ENCODE measurements at places on chromosomes 7 and 10.

DNA sequence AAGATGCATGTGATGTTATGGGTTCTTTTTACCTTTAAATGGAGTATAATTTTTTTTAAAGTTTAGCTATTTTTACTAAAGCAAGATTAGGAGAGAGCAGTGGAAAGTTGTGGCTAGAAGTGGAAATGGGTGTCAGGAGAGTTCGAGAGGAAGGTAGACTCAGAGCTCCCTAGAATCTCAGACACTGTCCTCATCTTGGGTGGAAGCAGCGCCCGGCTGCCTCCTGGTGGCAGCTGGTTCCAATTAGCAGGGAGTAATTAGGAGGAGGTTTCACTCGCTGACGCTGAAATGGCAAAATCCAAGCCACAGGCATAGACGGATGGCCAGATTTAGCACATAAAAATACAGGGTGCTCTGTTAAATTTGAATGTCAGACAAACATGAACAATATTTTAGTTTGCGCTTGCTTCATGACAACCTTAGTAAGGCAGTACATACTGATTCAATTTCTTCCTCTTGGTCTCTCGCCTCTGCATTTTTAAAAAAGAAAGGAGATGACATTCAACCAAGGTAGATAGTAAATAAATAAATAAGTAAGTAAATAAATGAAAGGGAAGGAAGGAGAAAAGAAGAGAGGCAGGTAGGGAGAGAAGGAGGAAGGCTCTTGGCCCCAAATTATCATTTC is 58.5 kb downstream of the LGI1 start:
- DNase-seq = peak; percentile 56

- no peak for DNase-seq
Observed at GRCh38 chr7:7498856-7499255, 36.8 kb downstream of the COL28A1 start.

GRCh38 chr7:97512441-97513207 is 219.3 kb upstream of the TAC1 start:
- no peak for DNase-seq

DNA sequence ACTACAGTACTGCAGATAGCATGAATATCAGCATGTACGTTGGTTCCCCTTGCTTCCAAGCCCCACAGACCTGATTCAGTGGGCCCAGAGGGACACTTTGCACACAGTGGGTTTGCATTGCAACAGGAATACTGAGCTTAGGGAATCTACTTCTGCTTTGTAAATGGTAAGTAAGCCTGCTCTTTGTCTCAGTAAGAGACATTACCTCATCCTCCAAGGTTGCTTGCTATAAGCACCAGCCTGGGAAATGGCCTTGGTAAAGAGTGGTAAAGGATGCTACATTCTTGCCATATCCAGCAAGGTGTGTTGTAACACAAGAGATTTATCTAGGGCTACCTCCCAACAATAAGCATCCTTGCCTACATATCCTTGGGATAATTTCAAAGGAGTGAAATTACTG is 730.5 kb downstream of the INHBA start:
- no peak for DNase-seq

- no peak for DNase-seq
Observed at GRCh38 chr10:25068152-25069058, 52.0 kb downstream of the THNSL1 start.

DNA sequence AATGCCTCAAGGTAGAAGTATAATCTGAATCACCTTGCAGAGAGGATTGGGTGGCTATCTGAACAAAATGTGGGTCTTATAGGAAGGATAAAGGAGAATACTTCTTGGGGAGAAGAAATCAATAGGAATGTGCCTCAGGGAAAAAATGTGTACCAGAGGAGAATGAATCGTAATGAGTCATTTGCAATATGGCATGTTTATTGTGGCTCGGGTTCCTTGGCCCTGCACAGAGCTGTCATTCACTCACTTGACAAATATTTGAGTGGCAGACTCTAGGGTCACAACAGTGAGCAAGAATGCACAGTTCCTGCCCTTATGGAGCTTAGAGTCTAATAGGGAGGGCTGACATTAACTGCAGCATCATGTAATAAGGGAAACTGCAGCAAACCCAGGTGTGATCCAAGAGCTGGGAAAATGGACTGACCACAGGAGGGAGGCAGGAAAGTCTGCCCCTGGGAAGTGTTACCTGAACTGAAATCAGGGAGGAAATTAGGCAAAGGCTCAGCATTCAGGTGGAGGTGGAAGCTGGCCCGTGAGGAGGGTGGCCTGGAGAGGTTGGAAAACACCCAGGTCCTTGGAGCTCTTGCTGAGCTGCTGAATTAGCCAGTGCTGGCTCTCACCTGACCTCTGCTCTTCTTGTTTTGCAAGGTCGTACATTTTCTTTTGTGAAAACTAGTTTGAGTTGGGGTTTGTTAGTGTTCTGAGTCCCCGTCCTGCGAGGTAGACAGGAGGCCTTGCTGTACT is 203.9 kb downstream of the FRMD4A start:
- no peak for DNase-seq

GRCh38 chr10:105974803-105975456 is 1189.6 kb downstream of the SORCS1 start:
- no peak for DNase-seq

- DNase-seq = no peak
Observed at GRCh38 chr10:12594448-12594944, 245.1 kb downstream of the CAMK1D start.

- no peak for DNase-seq
Observed at GRCh38 chr10:58693919-58694318, 181.2 kb downstream of the BICC1 start.

DNA sequence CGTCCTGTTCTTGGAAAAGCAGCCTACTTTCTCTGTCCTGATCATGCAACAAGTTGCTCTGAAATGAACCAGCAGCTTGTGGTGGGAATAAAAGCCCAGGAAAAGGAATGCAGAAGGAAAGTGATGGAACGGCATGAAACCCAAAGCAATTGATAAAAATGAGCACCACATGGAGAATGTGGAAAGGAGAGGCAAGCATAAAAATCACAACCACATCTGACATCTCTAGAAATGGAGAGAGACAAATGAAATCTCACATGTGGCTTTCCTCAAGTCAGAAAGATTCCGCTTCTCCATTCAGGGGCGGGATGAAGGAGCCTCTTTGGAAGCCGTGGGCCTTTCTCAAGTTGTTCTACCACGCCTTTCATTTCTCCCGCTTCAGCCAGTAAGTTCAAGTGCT is 631.7 kb upstream of the GALNT17 start:
- no peak for DNase-seq

DNA sequence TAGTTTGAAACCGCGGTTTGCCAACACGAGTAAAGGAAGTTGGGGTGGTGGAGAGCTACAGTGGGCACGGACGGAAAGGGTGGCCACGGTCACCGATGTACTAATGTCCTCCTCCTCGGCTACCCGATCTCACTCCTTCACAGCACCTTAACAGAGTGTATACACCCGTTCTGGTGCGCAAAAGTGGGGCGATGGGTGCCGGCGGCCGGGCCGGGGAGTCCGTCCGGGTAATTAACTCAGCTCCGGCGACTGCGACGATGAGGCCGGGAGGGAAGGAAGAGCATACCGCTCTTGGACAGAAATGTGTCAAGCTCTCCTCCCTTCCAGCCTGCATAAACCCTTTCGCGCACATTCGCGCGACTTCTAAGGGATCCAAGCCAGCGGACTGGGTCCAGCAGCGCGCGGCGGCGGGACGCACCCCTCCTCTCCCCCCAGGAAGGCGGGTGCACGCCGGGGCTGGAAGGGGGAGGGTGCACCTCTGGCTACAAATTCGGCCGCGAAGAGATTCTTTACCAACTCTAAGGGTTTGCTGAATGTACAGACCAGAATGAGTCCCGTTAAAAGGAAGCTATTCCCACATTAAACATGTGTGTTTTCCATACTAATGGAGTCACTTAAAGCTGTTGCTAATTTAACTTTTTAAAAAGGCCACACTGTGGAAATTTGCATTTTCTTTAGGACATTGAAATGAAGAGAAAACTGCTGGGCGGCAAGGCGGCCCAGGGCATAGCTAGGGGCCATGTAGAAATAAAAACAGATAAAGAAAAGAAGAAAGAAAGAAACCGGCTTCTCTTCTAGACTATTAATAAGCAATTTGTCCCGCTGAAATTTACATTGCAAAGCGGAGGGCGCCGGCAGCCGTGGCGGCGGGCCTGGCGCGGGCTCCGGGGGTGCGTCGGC is 6.6 kb upstream of the EBF3 start:
- no peak for DNase-seq

GRCh38 chr7:72326811-72327210 is 85.3 kb downstream of the CALN1 start:
- no peak for DNase-seq

DNA sequence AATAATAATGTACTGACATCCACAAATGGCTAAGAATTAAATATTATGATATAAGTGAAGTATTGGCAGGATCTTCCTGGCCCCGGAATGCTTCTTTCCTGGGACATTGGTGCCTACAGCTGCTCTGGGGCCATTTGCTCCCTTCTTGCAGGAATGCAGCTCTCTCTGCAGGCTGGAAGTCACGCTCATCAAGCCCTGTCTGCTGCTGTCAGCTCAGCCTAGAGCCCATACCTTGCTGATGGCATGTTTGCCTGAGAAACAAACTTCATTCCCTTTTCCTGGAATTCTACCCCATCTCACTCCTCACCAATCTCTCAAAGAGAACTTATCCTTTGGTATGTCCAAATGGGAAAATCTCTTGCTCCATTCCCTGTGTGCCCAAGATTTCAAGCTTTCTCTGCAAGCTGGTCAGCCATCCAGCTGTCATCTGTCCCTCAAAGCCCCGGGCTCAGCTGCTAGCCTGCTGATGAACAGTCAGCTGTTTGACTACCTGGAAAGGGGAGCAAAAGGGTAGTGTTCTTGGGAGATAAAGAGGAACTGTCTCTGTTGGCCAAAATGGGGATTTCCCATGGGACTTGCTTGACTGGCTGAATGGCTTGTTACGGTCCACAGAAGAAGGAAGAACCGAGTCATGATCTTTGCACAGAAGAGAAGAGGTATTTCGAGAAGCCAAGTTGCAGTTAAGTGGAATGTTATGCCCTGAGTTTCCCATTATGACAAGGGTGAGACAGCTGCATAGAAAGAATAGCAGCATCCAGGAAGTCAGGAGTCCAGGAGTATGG is 12.0 kb upstream of the RASSF4 start:
- no peak for DNase-seq

- DNase-seq = no peak
Observed at GRCh38 chr10:103750836-103751235, 104.5 kb downstream of the SH3PXD2A start.

- no peak for DNase-seq
Observed at GRCh38 chr7:31416381-31416870, 75.9 kb upstream of the NEUROD6 start.

DNA sequence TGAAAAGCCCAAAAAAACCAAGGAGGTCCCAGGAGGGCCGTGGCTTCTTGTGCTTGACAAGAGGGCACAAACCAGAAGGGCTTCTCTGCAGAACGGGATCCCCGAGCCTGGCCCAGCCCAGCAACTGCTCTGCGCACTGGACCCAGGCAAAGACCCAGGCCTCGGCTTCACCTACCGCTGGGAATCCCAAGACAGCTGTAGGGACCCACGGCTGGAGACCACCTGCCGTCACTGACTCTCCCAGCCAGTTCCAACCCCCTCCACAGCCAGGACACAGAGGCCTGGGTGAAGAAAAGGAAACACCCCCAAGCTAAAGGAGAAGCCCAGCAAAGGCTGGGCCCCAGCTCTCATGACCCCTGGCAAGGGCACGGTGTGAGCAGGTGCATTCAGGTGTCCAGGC is 24.3 kb downstream of the PDGFA start:
- peak; percentile 6 for DNase-seq

DNA sequence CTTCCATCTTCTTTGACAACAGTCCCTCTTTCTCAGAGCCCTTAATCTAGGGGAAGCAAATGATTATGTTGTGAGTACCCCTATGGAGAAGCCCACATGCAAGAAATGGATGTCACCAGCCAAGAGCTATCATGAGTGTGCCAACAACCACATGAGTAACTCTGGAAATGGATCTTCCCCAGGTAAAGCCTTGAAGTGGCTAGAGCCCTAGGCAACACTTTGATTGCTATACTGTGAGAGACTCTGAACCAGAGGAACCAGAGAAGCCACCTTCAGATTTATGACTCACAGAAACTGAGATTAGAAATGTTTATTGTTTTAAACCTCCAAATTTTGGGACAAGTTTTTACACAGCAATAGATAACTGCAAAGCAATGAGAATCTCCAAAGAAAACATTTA is 60.9 kb upstream of the COL1A2 start:
- DNase-seq = no peak

DNA sequence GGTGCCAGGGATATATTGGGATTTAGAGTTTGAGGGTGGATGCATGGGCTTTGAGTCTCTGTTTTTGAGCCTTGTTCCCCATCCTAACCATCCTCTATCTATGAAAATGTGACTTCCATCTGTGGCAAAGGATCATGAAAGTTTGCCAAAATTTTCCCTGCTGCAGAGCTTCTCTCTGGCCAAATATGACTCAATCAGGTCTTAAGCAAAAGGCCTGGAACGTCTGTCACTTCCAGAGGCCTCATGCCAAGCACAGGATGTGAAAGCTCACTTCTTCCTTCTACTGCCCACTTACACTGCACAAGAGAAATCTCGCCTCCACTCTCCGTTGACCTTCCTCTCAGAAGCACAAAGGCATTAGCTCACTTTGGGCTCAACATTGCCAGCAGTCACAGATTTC is 696.9 kb upstream of the NRP1 start:
- DNase-seq = no peak

DNA sequence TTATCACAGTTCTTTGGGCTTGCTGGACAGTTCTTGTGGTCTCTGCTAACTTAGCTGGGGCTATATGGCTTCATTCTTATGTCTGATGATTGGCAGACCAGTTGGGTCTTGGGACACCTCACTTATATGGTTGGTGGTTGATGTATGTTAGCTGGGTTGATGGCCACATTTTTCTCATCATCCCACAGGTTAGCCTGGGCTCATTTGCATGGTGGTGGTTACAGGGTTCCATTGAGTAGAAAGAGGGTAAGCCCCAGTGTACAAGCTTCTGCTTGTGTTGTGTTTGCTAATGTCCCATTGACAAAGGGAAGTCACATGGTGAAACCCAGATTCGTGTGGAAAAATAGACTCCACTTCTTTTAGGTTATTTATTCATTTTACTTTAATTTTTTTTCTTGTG is 40.6 kb downstream of the TMEM60 start:
- DNase-seq = no peak

- no peak for DNase-seq
Observed at GRCh38 chr7:79461660-79462059, 8.2 kb upstream of the MAGI2 start.

DNA sequence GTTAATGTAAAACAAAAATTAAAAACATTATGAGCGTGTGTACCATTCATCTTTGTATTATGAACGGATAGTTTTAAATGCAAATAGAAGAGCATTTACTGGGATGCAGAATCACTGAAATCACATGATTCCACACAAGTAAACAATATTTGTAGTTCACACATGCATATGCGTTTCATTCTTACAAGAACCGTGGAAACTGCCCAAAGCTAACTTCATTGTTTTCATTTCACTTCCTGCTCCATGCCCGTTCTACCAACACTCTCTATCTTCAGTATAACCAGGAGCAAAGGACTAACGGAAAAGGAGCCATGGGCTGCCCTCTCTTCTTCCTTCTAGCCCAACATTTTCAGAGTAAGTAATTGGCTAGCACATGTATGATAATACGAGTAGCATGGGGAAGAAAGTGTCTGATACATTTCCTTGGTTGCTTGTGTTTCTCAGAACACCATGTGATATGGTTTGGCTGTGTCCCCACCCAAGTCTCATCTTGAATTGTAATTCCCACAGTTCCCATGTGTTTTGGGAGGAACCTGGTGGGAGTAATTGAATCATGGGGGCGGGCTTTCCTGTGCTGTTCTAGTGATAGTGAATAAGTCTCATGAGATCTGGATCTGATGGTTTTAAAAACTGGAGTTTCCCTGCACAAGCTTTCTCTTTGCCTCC is 38.8 kb downstream of the ZNF783 start:
- DNase-seq = no peak

Data from heart right ventricle (tissue), 16 donors.